ENCODE measurements at places on chromosomes 11 and 22.

DNA sequence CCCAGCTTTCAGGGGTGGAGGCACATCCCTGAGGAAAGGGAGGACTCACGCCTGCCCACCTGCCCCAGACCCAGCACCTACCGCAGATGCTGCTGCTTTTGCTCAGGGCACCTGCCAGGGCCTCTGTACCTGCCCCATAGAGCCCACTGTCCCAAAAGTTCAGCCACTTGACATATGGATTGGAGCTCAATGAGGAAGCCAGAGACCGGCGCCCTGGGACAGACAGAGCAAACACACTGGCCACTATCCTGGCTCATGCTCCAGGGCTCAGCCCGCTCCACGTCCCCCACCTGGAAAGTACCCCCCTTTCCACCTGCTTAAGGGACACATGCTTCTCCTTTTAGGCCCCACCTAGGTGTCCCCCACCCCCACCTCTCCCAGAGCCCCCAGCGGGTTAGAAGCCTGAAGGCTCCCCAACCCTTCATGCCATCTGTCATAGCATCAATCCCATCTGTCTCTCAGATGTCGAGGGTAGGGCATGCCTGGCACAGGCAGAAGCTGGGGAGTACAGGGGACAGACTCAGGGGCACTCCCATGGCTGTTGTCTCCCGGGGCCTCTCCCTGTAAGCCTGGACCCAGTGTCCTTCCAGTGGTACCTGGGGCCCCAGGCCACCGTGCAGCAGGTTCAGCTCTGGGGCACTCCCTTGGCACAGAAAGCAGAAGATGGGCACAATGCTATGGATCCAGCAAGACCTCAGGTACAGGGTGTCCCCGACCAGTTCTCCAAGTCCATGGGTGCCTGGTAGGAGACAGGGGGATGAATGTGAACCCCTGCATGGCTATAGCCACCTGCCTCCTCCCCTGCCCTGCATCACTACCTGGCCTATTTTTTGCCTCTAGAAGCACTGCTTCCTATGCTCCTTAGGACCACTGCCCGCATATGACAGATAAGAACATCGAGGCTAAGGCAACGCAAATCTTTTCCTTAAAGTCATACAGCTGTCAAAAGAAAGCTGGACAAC, 2.2 kb upstream of the P2RX6 start:
- DNase-seq = no peak

GRCh38 chr11:125235071-125235471, 70.5 kb downstream of the PKNOX2 start:
- DNase-seq = no peak

- no peak for DNase-seq
Measured at GRCh38 chr11:72821221-72821919, 7.2 kb downstream of the ATG16L2 start.

GRCh38 chr11:46332568-46333393, 14.5 kb upstream of the DGKZ start:
- DNase-seq = peak; percentile 66

- no peak for DNase-seq
Measured at GRCh38 chr11:107385361-107385981, 72.2 kb downstream of the CWF19L2 start.

- no peak for DNase-seq
Measured at GRCh38 chr11:10916665-10917064, 58.8 kb upstream of the ZBED5 start.

DNA sequence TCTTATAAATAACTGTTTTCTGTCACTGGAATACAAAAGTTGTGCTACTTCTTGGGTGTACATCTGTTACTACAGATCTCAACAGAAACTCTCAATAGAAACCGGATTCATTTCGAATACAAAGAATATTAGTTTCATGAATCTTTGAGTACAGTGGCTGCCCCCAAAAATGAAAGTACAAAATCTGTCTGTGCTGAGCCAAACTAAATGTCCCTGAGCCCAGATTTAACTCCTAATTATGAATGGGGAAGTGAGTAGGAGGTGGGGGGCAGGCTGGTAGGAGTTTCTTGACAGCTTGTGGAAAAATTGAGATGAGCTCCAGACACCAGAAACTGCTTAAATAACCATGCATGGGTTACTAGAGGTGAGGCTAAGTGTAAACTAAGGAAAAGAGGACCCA, 41.6 kb downstream of the PITPNB start:
- DNase-seq = no peak

GRCh38 chr11:111726301-111726713, 39.9 kb downstream of the PPP2R1B start:
- no peak for DNase-seq

GRCh38 chr22:17977371-17977770, 47.0 kb downstream of the MICAL3 start:
- DNase-seq = no peak

DNA sequence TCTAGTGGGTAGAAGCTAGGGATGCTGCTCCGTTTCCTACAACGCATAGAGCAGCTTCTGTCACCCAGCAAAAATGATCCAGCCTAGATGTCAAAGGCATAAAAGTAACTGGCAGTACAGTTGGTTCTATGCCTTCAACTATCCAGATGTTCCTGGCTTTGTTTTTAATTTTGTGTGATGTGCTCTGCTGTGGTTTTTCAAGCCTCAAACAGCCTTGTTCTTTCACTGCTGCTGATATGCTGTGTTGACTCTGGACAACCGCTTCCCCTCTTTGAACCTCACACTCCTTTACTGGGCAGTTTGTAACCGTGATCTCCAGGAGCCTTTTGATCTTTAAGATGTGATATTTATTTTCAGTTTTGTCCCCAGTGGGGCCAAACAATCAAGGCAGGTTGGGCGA, 116.4 kb downstream of the SEZ6L start:
- no peak for DNase-seq

- no peak for DNase-seq
Measured at GRCh38 chr11:113528982-113529381, 53.8 kb upstream of the DRD2 start.

- DNase-seq = no peak
Measured at GRCh38 chr22:49155770-49156580, 671.7 kb downstream of the BRD1 start.

DNA sequence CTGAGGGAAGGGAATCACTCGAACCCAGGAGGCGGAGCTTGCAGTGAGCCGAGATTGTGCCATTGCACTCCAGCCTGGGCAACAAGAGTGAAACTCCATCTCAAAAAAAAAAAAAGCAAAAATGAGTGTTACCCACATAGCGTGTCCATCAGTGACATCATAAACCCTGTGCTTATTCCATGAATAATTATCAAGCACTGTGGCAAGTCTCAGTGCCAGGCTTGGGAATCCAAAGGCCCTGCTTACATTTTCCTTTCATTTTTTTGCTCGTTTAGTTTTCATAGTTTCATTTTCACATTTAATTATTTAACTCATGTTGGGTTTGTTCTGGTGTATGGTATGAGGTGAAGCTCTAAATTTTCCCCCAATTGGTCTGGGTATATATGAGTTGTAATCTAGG, 46.5 kb downstream of the NEU3 start:
- DNase-seq = no peak

DNA sequence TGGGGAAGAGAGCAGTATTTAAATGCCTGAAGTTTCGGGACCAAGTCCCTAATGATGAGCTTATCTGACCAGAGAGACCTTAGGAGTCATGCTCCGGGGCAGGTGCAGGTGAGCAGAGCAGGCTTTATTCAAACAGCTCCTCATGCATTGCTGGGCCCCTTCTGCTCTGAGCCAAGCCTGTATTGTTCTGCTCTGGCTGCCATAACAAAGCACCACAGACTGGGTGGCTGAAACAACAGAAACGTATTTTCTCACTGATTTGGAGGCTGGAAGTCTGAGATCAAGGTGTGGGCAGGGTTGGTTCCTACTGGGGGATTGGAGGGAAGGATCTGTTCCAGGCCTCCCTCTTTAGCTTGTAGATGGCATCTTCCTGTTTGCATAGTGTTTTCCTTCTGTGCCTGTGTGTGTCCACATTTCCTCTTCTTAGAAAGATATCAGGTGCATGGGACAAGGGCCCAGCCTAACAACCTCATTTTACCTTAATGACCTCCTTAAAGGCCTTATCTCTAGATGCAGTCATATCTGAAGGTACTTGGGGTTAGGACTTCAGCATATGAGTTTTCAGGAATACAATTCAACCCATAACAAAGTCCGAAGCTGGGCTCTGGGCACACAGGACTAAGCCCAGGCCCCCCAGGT, 97.1 kb upstream of the PARVA start:
- DNase-seq = no peak

DNA sequence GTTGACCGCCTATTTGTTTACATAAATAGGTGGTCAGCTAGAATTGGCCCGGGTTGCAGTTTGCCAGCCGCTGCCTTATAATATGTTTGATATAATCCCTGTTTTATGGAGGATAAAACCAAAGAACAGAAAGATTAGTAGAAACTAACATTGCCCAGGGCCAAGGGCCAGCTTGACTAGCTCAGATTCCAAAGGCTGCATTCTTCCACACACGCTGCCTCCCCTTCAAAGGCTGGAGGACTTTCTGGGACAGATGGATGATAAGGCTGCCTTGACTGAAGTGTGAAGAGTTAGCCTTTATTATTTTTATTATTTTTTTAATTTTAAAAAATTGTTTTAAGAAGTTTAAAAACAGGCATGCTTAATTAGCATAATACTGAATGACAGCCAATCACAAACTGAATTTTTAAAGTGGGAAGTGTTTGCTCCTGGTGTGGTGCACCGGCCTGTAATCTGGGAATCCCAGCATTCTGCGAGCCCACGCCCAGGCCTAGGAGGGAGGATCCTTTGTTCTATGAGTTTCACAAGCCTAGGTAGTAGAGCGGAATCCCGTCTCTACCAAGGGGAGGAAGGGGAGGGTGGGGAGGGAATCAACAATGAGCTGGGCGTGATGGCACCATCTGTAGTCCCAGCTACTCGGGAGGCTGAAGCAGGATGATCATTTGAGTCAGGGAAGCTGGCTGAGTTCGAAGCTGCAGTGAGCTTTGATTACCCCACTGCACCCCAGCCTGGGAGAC, 114.9 kb downstream of the NAV2 start:
- no peak for DNase-seq

DNA sequence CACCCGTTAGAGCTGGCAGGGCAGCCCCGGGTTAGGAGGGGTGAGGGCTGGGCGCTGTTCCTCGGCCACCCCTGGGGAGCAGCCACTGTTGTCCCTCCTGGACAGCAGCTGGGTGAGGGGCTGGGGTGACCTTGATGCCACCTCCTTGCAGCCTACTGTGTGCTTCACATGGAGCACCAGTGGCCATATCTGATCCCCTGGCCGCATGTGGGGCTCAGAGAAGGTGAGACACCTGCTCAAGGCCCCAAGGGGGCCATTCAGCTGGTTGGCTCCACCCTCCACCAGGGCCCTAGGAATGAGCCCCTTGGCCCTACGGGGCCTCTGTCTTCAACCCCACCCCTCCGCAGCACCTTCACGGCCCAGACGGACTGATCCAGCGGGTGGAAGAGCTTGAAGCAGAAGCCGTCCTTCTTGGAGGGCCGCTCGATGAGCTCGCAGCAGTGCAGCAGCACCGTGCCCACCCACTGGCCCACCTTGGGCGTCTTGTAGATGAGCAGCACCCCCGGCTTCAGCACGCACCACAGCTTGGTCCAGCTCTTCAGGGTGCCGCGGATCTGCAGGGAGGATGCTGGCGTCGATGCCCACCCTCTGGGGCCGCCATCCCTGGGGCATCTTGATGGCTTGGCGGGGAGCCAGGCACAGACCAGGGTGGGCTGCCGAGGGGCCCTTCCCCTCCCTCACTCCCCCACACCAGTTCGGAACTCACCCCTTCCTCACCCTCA, 44.9 kb downstream of the OSBPL5 start:
- no peak for DNase-seq

DNA sequence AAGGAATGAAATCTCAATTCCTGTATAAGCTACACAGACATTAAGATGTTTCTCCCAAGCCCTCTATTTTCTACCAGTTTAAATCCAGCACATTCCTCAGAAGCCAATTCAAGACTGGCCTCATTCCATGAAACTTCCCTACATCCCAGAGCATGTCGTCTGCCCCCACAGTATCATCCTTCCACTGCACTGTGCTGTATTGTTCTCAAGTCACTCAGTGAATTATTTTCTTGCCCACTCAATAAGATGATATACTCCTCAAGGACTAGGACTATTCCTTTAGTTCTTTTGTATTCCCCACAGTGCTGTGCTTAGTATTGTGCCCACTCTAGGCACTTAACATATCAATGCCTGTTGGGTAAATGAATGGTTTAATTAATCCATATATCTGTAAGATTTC, 203.1 kb upstream of the BLID start:
- DNase-seq = no peak

- DNase-seq = no peak
Measured at GRCh38 chr11:7964873-7965272, 374 bp downstream of the NLRP10 start.

DNA sequence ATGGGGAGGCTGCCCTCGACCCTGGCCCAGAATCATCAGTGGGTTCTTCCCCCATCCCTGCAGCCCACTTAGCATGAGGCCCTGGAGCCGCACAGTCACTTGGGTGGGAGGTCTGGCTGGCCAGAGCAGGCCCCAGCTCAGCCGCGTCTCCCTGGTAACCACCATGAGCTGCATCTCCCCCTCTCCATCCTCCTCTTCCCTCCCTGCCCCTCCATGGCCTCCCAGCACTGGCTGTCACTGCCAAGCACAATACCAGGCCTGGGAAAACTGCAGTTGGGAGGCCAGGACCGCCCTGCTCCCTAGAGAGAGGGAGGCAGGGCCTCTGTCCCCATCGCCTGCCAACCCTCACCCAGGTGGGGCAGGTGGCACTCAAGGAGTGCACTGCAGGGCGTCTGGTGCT, 8.0 kb downstream of the CSDC2 start:
- DNase-seq = no peak

Measured in stimulated activated CD4-positive, alpha-beta T cell treated with anti-CD3 and anti-CD28 coated beads, Interleukin-2, amount 100 ng/mL, for 24 hours (primary cell).